T-cell (primary cell): ENCODE measurements at places on chromosomes 6 and 20. TPM values are rescaled to one million over a fixed set of nuclear protein-coding genes. Genes with fewer than 3 reads are reported as not detected.

The OTOR gene
- not detected for total RNA-seq

The ADGRG6 gene
- 0.51 TPM for total RNA-seq

The DEFB119 gene
- not detected for total RNA-seq

- no peaks in the 10 kb centered on the region for H3K4me1 ChIP-seq
- H3K36me3 ChIP-seq, result peaks cover 75% of the 10 kb centered on the region
- no peak overlapping the region for H3K4me3 ChIP-seq
- no peak for DNase-seq
Measured at GRCh38 chr6:132461958-132462357, 51.0 kb downstream of the STX7 start.

GRCh38 chr20:11502061-11502460 lies 415.6 kb upstream of the BTBD3 start:
- no peak overlapping the region for H3K4me3 ChIP-seq
- no peak for DNase-seq
- no peaks in the 10 kb centered on the region for H3K27me3 ChIP-seq
- H3K4me1 ChIP-seq, result no peaks in the 10 kb centered on the region

DNA sequence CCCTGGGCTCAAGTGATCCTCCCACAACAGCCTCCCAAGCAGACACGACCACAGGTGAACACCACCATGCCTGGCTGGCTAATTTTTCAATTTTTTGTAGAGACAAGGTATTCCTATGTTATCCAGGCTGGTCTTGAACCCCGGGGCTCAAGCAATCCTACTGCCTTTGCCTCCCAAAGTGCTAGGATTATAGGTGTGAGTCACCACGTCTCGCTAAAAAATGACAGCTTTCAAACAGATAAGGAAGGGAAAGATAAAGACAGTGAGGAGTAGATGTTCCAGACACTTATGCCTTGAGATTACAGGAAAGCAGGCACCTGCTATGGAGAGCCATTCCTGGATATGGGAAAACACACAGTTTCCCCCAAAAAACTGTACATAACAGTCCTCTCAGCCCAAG lies 40.9 kb upstream of the SLA2 start:
- H3K27ac ChIP-seq, result no peak overlapping the region
- H3K27me3 ChIP-seq, result no peaks in the 10 kb centered on the region
- H3K36me3 ChIP-seq, result peaks cover 8% of the 10 kb centered on the region
- no peak overlapping the region for H3K4me3 ChIP-seq
- peaks cover 3% of the 10 kb centered on the region for H3K4me1 ChIP-seq

GRCh38 chr6:93786474-93787330 lies 367.3 kb upstream of the EPHA7 start:
- DNase-seq, result no peak
- no peak overlapping the region for H3K27ac ChIP-seq
- H3K27me3 ChIP-seq, result no peaks in the 10 kb centered on the region

GRCh38 chr6:5941188-5941587 lies 65.5 kb downstream of the NRN1 start:
- no peaks in the 10 kb centered on the region for H3K36me3 ChIP-seq
- H3K27me3 ChIP-seq, result peaks cover 17% of the 10 kb centered on the region
- H3K4me3 ChIP-seq, result no peak overlapping the region
- H3K4me1 ChIP-seq, result no peaks in the 10 kb centered on the region

- H3K27me3 ChIP-seq, result no peaks in the 10 kb centered on the region
- peaks cover 4% of the 10 kb centered on the region for H3K4me1 ChIP-seq
- H3K27ac ChIP-seq, result no peak overlapping the region
- H3K4me3 ChIP-seq, result no peak overlapping the region
Measured at GRCh38 chr20:1895674-1896483, 672 bp downstream of the SIRPA start.

DNA sequence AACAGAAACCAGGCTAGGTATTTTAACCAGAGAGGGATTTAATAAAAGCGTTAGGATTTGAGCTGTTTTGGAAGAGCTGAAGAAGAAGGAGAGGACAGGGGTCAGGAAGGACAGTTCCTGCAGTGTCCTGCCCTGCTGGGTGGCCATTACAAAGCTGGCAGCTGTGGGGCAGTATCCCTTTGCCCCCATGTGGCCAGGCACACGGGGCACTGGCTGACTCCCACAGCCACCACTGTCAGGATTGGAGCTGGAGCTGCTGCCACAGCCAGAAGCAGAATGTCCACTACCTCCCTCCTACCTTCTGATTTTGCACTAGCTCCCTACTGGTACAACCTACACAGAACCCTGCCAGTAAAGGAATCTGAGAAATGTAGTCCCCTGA lies 46.5 kb downstream of the SLC22A3 start:
- no peaks in the 10 kb centered on the region for H3K36me3 ChIP-seq
- no peaks in the 10 kb centered on the region for H3K27me3 ChIP-seq
- H3K4me1 ChIP-seq, result no peaks in the 10 kb centered on the region
- no peak for DNase-seq

GRCh38 chr6:45375449-45375848 lies 2.3 kb downstream of the SUPT3H start:
- H3K27me3 ChIP-seq, result no peaks in the 10 kb centered on the region
- no peak overlapping the region for H3K27ac ChIP-seq
- DNase-seq, result no peak

DNA sequence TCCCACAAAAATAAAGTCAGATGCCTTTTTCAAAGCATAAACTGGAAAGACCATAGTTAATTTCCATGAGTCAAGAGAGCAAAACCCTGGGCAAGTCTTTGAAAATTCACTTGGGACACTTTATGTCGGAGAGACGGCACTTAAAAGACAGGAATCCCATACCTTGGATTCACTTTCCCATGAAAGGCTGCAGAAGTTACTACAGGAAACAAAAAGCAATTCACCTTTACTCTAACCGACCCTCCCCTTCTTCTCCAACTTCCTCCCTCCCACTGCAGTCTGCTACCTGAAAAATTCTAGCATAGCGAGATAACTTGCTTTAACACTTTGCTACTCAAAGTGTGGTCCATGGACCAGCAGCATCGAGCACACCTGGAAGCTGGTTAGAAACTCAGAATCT lies 539.1 kb upstream of the JAG1 start:
- H3K27ac ChIP-seq, result no peak overlapping the region
- H3K36me3 ChIP-seq, result no peaks in the 10 kb centered on the region
- no peaks in the 10 kb centered on the region for H3K27me3 ChIP-seq
- no peaks in the 10 kb centered on the region for H3K4me1 ChIP-seq
- H3K4me3 ChIP-seq, result no peak overlapping the region
- no peak for DNase-seq

DNA sequence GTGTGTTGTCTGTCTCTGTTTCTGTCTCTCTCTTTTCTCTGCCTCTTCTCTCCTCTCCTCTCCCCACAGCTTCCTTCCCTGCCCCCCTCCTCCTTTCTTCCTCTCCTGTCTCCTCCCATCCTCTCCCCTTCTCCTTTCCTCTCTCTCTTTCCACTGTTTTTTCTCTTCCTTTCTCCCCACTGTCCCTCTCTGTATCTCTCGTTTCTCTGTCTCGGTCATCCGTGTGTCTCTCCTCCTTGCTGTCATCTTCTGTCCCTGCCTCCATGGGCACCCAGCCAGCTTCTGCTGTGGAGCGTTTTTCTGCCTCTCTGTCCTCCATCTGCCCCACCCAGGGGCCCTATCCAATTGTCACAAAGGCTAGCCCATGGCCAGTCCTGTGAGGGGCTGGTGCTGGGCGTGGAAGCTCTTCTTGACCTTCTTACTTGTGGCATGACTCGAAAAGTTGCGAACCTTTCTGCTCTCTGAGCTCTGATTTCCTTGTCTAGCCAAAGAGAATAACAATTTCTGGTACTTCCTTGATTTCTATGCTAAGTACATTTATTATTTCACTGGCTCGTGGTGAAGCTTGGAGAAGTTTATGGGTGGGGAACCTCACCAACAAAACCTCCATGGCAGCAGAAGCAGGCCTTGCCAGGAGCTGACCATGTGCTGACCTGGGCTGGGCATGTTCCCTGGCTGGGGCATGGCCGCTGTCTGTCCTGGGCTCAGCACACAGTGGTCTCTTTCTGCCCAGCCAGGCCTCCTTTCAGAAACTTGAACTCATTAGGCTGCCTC lies 69.3 kb downstream of the CEBPB start:
- H3K4me1 ChIP-seq, result no peaks in the 10 kb centered on the region
- no peaks in the 10 kb centered on the region for H3K27me3 ChIP-seq
- no peak for DNase-seq
- H3K36me3 ChIP-seq, result no peaks in the 10 kb centered on the region
- no peak overlapping the region for H3K4me3 ChIP-seq

DNA sequence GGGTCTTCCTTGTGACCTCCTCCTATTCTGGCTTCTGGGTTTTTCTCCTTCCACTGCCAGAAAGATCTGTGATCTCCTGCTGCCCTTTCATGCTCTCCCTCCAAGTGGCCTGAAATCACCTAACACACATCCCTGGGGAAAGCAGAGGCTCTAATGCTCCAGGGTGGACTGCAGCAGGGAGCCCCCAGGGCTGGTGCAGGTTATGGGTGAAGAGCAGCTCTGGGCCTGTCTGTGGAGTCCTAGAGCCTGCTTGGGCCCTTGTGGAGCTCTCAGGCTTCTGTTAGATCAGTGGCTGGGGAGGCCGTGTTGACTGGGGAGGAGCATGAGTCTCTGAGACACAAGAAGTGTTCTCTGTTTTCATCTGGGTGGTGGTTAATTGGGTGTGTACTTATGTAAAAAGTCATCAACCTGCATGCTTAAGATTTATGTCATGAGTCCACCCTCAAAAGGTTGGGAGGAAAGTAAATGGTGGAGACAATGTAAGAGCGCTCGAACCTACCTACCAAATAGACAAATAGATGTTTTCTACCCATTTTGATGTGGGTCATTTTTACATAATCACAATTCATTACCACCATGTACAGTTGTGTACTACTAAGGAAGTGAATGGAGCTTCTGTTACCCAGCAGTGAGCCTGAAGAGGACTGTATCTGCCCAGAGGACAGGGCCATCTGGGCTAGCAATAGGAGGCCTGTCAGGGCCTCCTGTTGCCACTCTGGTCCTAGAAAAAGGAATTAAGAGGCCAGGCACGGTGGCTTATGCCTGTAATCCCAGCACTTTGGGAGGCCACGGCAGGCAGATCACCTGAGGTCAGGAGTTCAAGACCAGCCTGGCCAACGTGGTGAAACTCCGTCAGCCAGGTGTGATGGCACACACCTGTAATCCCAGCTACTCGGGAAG lies 32.0 kb upstream of the RNF8 start:
- H3K36me3 ChIP-seq, result peaks cover 57% of the 10 kb centered on the region
- H3K4me1 ChIP-seq, result no peaks in the 10 kb centered on the region
- no peak overlapping the region for H3K4me3 ChIP-seq
- no peak overlapping the region for H3K27ac ChIP-seq
- DNase-seq, result no peak
- H3K27me3 ChIP-seq, result no peaks in the 10 kb centered on the region

DNA sequence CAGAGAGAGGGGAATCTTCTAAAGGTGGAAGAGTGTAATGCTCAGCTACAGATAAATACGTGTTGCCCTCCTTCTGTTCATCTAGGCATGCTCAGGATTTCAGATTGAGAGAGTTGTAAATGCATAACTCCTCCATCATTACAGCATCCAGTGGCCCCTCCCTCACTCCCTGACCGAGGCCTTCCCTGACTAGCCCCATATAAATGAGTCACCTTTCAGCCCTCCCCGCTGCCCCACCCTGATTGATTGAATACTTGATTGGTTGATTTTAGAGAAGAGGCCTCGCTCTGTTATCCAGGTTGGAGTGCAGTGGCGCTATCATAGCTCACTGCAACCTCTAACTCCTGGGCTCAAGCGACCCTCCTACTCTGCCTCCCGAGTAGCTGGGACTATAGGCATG lies 193.7 kb downstream of the EYA2 start:
- no peak overlapping the region for H3K27ac ChIP-seq
- no peak overlapping the region for H3K4me3 ChIP-seq

- no peaks in the 10 kb centered on the region for H3K27me3 ChIP-seq
- peak; percentile 32 for DNase-seq
- peaks cover 3% of the 10 kb centered on the region for H3K36me3 ChIP-seq
Measured at GRCh38 chr6:106194949-106195921, 109.1 kb downstream of the PRDM1 start.

DNA sequence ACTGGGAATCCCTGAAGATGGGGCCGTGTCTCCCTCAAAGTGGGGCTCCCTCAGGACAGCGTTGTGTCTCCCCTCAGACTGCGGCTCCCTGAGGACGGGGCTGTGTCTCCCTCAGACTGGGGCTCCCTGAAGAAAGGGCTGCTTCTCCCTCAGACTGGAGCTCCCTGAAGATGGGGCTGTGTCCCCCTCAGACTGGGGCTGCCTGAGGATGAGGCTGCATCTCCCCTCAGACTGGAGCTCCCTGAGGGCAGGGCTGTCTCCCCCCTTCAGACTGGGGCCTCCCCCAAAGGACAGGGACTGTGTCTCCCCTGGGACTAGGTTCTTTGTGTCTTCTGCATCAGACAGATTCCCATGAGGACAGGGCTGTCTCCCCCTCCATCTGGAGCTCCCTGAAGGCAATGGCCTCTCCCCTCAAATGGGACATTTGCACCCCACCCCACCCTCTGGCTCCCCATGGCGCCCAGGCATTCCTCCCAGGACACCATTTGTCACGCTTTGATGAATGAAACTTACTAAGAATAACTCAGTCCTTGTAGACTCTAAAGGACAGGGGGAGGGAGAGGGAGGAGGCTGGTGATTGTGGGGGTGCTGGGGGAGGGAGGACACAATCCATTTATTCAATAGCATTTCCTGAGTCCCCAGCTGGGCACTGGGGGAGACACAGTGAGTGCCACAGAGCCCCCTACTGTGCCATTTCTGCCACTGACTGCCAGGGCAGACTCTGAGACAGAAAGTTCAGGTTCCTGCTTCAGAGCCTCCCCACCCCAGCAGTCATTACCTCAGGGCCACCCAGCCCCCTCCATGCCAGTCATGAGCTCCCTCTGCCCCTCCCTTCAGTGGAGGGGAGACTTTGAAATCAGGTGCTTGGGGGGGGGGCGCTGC lies 122.4 kb downstream of the MRPL14 start:
- H3K4me1 ChIP-seq, result peaks cover 28% of the 10 kb centered on the region
- no peak overlapping the region for H3K4me3 ChIP-seq
- no peaks in the 10 kb centered on the region for H3K36me3 ChIP-seq
- DNase-seq, result no peak
- no peak overlapping the region for H3K27ac ChIP-seq
- H3K27me3 ChIP-seq, result peaks cover 2% of the 10 kb centered on the region

- H3K36me3 ChIP-seq, result peaks cover 17% of the 10 kb centered on the region
- H3K27ac ChIP-seq, result peak overlapping the region; percentile 28
- peaks cover 4% of the 10 kb centered on the region for H3K4me1 ChIP-seq
- no peak overlapping the region for H3K4me3 ChIP-seq
Measured at GRCh38 chr20:31664696-31665354, 27.1 kb downstream of the COX4I2 start.
